ENCODE measurements at places on chromosomes 3 and 15. TPM values are rescaled to one million over a fixed set of nuclear protein-coding genes. Genes with fewer than 3 reads are reported as not detected.

- no peak for DNase-seq
Observed at GRCh38 chr3:69791106-69791505, 51.8 kb downstream of the MITF start.

TIGIT gene
- total RNA-seq: 367 TPM

LRTM1 gene
- total RNA-seq: not detected

- no peak for DNase-seq
Observed at GRCh38 chr3:190119461-190120268, 1.0 kb downstream of the P3H2 start.

PLA2G4D gene
- not detected for total RNA-seq

GAP43 gene
- total RNA-seq: not detected

All from activated CD8-positive, alpha-beta memory T cell treated with anti-CD3 and anti-CD28 coated beads, Interleukin-2, amount 10 ng/mL, durations not matched to agents 7 days and 5 days (primary cell).